Inflammatory macrophage treated with lipopolysaccharide for 1 hour (primary cell): ENCODE measurements at places on chromosomes 4 and X.
A peak's percentile ranks its signal among the peaks of the same experiment; 100 is the strongest.

GRCh38 chr4:82268826-82269193 is 105.0 kb downstream of the HNRNPD start:
- no peak for DNase-seq

- no peak for DNase-seq
These were observed 24.3 kb downstream of the FAM149A start for GRCh38 chr4:186128842-186129241.

DNA sequence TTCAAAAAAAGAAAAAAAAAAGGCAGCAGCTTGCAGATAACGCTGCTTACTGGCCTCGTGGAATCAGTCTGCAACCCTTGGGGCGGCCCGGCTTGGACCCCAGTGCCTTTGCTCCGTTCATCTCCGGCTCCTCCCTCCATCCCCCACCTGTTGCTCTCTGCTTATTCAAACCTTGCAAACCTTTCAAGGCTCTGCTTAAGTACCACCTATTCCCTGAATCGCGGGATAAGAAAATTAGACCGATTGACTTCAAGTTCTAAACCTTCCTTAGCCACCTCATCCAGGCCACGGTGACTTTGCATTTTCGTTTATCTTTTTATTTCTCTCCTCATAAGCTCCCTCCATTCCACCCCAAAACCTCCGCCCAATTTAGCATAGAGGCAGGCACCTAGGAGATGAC is 1.4 kb upstream of the PHKA1 start:
- no peak for DNase-seq

DNA sequence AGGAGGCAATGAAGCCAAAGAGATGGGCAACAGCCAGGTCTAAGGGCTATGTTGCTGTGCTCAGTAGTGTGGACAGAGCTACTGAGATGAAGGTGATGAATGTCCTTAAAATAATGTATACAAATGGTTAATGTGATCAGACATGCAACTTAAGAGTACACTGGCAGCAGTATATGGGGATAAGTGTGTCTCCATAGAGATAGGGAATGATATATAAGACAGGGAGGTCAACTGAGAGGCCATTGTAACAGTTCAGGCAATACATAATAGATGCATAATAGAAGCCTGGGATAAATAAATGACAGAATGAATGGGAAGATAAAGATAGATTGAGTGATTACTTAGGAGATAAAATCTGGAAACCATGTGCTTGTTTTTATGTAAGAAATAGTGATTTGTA is 250.0 kb downstream of the CFAP299 start:
- no peak for DNase-seq

GRCh38 chr4:67691328-67691727 is 9.6 kb downstream of the UBA6 start:
- peak; percentile 63 for DNase-seq

DNA sequence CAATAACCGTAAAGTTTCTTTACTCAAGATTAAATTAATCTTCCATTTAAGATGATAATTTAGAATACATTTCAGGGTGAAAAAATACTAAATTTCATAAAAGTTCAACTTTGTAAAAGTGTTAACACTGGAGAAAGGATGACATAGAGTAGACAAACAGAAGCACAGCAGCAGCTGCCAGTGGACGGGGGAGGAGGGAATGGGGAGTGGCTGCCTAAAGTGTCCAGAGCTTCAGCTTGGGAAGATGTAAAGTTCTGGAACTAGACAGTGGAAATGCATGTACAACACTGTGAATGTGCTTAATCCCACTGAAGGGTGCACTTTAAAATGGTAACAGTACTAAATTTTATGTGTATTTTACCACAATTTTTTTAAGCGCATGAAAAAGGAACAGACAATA is 39.9 kb downstream of the RELL1 start:
- no peak for DNase-seq

DNA sequence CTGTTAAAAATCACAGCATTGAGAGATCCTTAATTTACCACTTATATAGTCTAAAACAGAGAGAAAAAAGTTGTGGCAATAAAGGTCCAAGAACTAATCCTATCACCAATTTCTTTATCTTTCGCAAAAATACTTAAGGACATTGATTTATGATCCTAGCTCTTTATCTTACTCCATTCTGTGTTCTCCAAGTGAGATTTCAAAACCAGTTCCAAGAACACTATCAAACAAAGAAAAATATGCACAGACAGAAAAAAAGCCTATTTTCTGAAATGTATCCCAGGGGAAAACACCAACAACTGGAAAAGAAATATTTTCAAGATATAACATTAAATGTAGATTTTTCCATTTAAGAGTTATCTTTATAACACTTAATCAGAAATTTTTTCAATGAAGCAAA is 172.8 kb downstream of the APBB2 start:
- no peak for DNase-seq

DNA sequence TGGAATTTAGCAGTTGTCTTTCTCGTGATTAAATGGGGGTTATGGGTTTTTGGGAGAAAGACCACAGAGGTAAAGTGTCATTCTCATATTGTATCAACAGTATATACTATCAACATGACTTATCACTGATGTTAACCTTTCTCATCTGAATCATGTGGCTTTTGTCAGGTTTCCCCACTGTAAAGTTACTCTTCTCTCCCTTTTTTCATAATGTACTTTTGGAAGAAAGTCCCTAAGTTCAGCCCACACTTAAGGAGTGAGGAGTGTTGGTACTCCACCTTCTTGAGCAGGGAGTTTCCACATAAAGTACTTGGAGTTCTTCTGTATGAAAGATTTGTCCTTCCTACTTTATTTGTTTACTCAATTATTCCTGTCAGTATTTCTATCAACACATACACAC is 169.9 kb downstream of the ZNF330 start:
- peak; percentile 76 for DNase-seq

- DNase-seq = peak; percentile 10
These were observed 111.2 kb upstream of the PLS3 start for GRCh38 chrX:115449742-115450141.

- no peak for DNase-seq
These were observed 120.3 kb downstream of the ARHGEF9 start for GRCh38 chrX:63664741-63665140.

- no peak for DNase-seq
These were observed 30.6 kb upstream of the SORCS2 start for GRCh38 chr4:7161721-7162214.

DNA sequence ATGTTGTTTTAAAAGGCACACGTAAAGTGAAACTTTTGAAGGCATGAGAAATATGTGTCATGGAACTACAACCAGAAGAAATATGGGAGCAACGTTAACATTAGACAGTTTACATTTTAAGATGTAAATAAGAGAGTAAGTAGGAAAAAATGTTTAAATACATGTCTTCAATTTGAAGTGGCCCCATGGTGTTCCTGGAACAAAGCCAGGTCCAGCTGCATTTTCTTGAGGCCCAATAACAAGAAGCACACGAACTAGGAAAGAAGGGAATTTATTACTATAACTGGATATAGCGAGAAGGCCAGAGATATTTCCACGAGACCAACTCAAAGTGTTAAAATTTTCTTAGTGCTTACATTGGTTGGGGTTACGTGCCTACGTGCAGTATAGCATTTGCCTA is 458.1 kb downstream of the KCTD8 start:
- no peak for DNase-seq

DNA sequence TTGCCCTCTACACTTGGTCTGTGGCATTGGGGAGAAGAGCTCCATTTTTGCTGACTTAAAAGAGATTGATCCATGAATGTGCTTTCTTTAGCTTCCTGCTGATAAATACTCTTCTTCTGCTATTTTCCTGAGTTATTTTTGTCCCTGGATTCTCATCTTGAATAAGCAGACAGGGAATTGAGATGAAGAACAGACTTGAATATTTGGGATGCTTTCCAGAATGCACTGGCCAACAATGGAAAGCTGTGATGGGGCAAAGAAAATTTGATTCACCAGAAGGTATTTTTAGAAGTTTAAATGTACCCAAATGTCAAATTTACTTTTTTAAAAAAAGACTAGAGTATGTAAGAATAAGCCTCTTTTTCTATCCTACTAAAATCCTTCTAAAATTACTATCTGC is 309.9 kb upstream of the PPP1R2C start:
- DNase-seq = no peak

DNA sequence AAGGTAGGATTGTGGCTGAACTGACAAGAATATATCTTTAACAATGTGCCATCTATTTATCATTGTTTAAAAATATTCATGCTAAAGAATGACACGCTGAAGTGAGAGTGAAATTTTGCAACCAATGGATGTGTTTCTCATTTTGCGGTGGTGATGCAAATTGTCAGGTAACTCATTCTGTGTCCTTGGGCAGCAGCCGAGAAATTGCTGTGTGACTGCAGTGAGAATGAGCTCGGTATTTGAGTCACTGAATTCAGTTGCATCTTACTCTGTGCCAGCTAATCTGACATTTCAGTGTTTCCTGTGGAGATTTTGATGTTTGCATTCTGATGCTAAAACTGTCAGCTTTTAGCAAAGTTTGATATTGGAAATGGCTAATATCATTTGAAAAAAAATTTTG is 28.1 kb downstream of the MCUB start:
- no peak for DNase-seq

- no peak for DNase-seq
These were observed 72.6 kb downstream of the GC start for GRCh38 chr4:71711044-71711984.

DNA sequence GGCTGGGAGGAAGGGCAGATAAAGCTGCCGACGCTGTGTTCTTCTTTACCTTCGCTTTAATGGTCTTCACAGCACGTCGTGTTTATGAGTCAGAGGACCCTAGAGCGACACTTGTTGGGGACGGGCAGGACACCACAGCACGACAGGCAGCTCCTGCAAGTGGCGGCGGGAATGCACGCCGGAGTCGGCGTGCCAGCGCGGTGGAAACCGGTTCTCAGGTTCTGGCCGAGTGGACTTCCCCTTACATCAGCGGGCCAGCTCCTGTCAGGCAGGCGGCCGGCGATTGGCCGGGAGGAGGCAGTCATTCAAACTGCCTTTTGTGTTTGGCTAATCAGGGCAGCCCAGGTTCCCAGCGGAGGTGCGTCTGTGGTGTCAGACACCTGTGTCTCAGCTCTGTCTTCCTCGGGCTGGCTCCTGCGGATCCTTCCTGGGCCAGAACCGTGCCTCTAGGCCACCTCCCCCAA is 150.9 kb downstream of the SHROOM3 start:
- DNase-seq = peak; percentile 3

DNA sequence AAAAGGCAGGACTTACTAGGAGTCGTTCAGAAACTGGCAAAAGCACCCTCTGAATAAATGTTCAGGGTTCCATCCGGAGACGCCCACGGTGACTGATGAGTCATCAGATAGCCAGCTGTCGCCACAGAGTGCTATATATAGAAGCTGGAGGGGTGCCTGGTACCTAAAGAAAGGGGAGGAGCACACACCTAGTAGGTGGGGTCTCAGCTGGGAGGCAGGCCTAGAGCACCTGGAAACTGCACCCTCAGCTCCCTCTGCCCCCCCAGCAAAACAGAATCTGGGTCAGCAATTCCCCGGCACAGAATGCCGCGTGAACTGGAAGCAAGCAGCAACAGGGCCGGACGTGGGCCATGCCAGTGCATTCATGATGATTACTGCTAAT is 242.0 kb downstream of the BCOR start:
- peak; percentile 41 for DNase-seq

GRCh38 chr4:106676173-106676921 is 307.8 kb upstream of the GIMD1 start:
- DNase-seq = peak; percentile 93

- DNase-seq = no peak
These were observed 400.7 kb downstream of the DCAF12L2 start for GRCh38 chrX:125765347-125765746.

GRCh38 chr4:41199788-41200187 is 14.6 kb downstream of the APBB2 start:
- peak; percentile 24 for DNase-seq

- DNase-seq = no peak
These were observed 232.8 kb upstream of the RASGEF1B start for GRCh38 chr4:81704461-81704860.

- no peak for DNase-seq
These were observed 993.5 kb upstream of the PRKX start for GRCh38 chrX:4706961-4707360.

GRCh38 chr4:183328832-183329231 is 6.6 kb upstream of the CLDN24 start:
- no peak for DNase-seq

DNA sequence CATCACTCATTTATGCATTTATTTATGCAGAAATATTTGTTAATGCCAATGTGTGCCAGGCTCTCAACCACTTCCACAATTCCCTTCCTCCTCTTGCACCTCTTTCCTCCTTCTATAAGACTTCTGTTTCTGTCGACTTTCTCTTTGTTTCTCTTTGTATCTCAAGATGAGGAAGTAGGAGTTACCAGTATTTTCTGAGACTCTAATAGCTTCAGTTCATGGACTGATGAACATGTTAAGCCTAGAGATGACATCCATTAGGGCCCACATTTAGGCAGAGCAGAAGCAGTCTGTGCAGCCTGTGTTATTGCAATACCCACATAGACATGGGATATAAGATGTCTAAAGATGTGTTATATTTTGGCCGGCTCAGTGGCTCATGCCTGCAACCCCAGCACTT is 241.8 kb upstream of the SMIM31 start:
- no peak for DNase-seq

GRCh38 chr4:118974758-118975157 is 86.1 kb downstream of the SYNPO2 start:
- DNase-seq = peak; percentile 27

GRCh38 chr4:143335979-143336780 is 496 bp upstream of the GAB1 start:
- DNase-seq = peak; percentile 86

DNA sequence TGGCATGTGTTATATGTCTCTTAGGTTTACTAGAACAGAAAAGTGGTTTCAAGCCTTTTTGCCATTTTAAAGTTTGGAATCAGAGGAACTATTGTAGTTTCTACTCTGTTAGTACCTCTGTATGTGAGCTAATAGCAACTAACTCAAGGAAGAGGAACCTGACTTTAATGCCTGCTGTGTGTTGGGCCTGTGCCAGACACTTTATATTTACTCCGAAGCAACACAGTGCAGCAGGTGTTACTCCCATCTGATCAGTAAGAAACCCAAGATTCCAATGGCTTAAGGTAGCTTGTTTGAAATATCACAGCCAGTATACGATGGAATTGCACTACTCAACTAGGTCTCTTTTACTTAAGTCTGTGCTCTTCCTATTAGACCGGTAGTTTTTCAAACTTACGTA is 79.2 kb downstream of the USP9X start:
- no peak for DNase-seq

DNA sequence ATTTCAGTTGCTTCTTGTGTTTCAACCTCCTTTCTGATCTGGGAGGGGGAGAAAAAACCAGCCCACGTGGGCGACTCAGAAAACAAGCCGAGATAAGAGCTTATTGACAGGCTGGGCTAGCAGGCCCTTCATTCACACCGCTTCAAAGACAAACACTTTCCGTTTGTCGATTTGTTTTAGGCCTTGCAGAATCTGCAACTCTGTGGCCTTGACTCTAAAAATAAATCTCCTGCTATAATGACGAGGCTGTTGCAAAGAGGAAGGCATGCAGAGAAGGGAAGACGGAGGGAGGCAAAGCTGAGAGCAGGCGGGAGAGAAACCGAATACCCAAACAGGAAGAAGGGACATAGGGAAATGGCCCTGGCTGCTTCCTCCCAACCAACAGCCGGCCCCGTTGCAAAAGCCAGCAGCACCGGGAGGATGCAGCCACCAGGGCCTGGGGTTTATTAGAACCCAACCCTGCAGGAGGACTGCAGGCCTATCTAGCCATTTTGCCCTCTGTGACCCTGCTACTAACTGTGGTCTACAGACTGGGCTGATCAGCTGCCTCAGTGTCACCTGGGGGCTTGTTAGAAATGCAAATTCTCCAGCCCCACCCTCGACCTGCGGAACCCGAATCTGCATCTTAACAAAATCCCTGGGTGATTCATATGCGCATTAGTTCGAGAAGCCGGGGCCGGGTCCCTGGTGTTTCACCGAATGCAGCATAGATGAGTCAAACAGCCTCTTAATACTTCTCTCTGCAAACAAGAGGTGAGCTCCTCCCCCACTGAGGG is 325.5 kb downstream of the BCOR start:
- DNase-seq = peak; percentile 37
